ENCODE measurements at places on chromosomes 6 and 20. TPM values are rescaled to one million over a fixed set of nuclear protein-coding genes. Genes with fewer than 3 reads are reported as not detected.

GRCh38 chr6:89554106-89554505 is 84.4 kb downstream of the LYRM2 start:
- no peak for DNase-seq

DNA sequence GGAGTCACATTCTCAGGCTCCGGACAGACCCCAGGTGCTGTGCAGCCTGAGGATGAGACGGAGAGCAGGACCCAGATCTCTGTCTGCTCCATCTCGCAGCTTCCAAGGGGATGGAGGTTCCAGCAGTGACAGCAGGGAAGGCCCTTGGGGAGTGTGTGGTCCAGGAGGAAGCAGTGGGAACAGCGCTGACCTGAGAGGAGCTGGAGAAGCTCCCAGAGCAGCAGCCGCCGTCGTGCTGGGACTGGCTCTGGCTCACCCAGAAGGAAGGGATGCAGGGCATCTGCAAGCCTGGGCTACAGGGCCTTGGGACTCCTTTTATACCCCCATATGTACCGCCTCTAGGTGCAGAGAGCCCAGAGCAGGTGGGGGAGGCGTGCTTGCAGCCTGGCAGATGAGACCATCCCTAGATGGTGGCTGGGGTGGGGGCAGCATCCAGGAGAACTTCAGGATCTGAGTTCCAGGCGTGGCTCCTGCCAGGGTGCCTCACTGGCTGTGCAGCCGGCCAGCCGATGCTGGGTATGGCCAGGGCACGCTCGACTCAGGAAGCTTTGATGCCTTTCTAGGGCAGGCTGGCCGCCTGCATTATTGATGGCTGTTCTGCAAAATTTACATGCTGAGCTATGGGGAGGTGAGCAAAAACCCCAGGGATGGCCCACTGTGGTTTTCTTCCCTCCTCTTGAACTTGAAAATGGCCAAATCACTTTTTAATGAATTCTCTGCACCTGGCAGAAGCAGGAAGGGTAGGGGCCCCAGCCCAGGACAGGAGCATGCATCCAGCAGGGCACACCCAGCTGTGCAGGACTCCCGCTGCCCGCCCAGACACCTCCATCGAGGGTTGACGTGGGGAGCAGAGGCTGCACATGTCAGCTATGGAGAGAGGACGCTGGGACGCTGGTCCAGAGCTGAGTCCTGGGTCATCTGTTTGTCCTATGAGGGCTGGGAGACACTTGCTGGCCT is 179.6 kb downstream of the TAF4 start:
- DNase-seq = no peak

- DNase-seq = no peak
These were observed 196.6 kb downstream of the ESR1 start for GRCh38 chr6:152004036-152004566.

DNA sequence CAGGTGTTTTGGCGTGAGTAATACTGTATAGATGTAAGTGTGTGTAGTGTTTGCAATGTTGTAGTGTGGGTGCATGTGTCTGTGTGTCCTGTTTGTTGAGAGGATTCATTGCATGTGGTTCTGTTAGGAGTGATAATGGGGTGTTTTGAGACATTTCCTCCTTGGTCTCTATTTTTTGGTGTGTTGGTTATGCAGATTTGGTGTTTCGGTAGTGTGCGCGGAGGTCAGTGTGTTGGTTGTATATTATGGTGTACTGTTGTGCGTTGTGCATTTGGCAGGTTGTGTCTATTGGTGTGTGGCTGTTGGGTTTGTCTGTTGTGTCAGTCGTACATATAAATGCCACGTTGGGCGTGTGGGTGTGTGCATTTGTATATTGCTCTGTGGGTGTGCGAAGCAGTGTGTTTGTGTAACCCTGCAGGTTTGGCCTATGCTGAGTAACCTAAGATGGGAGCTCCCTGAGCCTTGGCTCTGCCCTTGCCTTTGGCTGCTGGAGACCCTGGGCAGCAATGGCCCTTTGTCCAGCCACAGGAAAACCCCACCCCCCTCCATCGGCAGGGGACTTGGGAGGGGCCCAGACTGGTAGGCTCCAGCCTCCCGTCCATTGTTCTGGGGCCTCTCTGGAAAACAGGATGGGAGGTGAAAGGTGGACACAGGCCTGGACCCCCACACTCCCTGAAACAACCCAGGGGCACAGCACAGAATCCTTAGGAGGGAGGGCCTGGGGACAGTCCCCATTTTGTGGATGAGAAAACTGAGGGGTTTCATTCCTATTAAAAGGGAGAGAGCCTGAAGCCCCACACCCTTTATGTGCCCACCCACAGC is 10.3 kb upstream of the ID1 start:
- DNase-seq = peak; percentile 42

DNA sequence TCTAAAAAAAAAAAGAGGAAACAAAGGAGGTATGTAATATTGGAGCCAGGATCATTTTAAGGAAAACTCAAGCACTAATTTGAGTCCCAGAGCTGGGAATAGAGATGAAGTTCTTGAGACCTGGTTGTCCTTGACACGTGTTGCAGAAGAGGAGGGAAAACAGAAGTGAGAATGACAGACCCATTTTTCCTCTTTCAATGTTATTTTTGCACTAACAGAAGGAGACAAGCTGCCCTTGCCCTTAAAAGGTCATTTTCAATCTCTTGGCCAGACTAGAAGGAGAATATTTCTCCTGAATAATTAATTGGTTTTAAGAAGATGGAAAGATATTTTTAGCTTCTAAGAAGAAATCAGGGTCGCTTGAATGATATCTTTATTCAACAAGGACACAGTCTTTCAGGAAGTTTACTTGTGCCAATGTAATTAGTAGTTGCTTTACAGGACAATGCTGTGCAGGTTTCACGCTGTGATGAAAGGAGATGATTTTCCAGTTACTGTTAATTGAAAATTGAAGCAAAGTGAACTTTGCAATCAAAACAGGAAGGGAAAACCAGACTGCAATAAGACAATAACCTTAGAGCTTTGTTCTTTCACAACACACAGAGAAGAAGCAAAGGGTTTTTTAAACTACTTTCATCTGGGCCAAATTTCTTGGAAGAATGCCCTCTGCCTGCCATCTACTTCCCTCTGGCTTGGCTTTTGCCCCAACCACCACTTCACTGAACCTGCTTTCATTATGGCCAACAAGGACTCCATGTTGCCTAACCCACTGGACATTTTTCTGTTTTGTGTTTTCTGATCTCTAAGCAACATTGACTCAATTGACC is 107.8 kb upstream of the SHLD1 start:
- DNase-seq = no peak

DNA sequence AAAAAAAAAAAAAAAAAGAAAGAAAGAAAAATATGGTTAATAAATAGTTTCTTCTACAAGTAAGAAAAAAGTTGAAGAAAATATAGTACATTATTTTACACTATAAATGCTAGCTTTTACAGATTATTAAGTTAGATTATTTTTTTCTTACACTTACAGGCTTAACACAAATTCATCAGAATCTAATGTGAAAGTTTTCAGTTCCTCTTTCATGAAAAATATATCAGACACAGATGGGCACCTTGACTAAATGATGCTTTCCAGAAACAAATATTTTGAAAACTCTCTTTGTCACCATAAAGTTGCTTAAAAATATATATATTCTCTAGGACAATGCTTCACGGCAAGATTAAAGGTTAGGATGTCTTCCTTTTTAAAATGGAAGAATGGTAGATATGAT is 321.8 kb upstream of the HSF2 start:
- no peak for DNase-seq

GRCh38 chr6:109182578-109182977 is 87.3 kb downstream of the CEP57L1 start:
- DNase-seq = no peak

- no peak for DNase-seq
These were observed 228.0 kb upstream of the TAB2 start for GRCh38 chr6:149089510-149089909.

GRCh38 chr6:151136141-151136755 is 103.5 kb upstream of the AKAP12 start:
- DNase-seq = peak; percentile 69

- no peak for DNase-seq
These were observed 2.7 kb upstream of the JAG1 start for GRCh38 chr20:10676518-10676917.

GRCh38 chr6:135985471-135985870 is 134.0 kb downstream of the PDE7B start:
- DNase-seq = no peak

DNA sequence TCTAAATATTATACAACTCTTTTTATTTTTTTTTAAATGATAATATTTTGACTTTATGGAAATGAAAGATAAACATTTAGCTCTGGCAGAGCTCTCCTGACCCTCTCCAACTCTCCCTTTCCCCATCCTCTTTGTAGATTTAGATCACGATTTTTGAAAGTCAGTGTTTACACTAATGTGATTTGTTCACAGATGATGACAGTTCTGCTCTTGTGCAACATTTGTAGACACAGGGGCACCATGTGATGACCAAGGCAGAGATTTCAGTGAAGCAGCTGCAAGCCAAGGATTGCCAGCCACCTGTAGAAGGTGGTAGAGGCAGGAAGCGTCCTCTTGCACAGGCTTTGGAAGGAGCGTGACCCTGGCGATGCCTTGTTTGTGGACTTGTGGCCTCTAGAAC is 483.2 kb downstream of the QKI start:
- no peak for DNase-seq

GRCh38 chr20:31781945-31782344 is 37.2 kb upstream of the MYLK2 start:
- no peak for DNase-seq

DNA sequence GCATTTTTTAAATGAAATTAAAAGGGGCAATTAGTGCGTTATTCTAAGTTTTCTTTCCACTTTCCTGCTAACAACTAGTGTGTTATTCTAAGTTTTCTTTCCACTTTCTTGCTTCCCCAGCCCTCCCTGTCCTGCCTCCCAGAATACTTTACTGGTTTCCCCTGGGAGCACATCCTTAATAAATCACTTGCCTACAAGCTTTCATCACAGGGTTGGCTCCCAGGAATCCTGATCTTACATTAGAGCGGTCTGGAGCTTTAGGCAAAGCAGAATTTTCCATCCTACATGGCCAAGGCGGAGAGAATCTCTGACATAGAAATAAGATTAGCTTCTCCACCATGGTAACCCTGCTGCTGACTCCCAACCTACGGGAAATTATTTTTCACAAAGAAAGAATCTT is 150.4 kb downstream of the BFSP1 start:
- DNase-seq = no peak

- DNase-seq = no peak
These were observed 13.3 kb upstream of the ITPR3 start for GRCh38 chr6:33607784-33608161.

- DNase-seq = no peak
These were observed 47.2 kb upstream of the NCOA3 start for GRCh38 chr20:47454298-47455132.

DNA sequence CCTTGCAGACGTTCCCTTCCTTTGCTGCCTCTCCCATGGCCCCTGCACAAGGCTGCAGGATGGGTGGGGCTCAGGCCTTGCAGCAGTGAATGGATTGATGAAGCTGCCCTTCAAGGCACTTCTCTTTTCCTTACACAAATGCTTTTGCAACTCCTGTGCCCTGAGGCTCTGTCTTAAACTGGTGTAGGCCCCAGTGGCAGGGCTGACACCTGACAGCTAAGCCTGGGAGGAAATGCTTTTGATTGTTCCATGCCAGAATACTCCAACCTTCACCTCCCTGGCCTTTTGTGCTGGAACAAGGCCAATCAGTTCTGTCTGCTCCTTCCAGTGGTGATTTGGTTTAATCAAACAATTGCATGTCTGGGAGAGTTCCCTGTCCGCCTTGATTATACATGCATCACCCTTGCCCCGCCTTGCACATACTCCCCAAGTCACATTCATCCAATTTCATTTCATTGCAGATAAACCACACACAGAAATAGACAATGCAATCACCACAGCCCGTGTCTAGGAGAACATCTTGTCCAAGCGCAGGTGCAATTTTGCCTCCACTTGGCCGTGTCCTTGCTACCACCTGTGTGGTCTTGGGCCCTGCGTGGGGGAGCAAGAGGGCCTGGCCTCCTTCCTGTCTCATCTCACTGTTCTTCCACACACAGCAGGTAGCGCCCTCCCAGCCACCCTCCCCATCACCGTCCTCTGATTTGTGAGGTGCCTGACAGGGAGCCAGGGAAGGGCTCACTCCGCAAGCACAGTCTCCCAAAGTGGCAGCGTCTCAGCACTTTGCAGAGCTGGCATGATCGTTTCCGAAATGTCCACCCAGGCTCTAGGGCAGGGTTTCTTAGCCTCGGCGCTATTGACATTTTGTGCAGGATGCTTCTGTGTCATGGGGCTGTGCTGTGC is 120.4 kb downstream of the CDH26 start:
- no peak for DNase-seq

- DNase-seq = no peak
These were observed 107.9 kb upstream of the PREP start for GRCh38 chr6:105510746-105511145.

DNA sequence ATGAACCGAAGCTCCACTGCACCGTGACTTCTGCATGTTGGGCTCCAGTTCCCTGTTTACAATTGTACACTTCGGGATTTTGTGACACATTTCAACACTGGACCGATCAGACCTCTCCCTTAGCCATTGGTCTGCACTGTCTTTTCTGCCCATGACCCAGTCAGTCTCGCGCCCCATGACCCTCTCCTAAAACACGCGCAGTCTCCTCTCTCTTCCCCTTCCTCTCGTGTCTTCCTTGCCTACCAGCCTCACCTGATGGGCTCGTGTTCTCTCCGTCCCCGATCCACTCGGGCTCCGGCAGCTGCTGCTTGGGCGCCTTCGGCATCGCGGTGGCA is 535 bp upstream of the ABCF1 start:
- peak; percentile 11 for DNase-seq

- DNase-seq = peak; percentile 81
These were observed 56.8 kb downstream of the KCNS1 start for GRCh38 chr20:45044084-45044573.

DNA sequence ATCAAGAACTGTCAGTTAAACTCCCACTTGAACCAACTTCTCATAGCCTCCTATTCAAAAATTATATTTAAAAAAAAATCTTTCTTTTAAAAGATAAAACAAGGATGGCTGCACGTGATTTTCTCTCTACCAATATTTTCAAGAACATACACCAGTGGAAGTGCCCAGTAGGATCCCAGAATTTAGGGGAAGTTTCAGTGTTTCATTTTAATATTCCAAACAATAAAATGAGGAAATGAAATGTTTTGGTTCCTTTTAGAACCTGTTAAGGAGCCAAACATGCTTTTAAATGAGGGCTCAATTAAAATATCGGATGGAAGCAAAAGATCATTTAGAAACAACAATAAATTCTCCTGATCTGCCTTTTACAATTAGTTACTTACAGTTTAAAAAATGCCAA is 26.4 kb upstream of the PRELID3B start:
- DNase-seq = no peak

- peak; percentile 70 for DNase-seq
These were observed 2.5 kb upstream of the CLDN20 start for GRCh38 chr6:155261111-155261900.

Gene CYP21A2
- total RNA-seq = not detected

Gene PXMP4
- total RNA-seq = 6.1 TPM

Gene SIRPB1
- 0.62 TPM for total RNA-seq

Gene SOX18
- total RNA-seq = not detected

Gene CFB
- not detected for total RNA-seq

Gene RAET1L
- not detected for total RNA-seq

Gene RGL2
- total RNA-seq = 28.3 TPM

Gene CCR6
- total RNA-seq = not detected

Gene VWA7
- 0.34 TPM for total RNA-seq
